Skin of body (tissue), 3 donors: ENCODE measurements at places on chromosomes 5 and 9. TPM values are rescaled to one million over a fixed set of nuclear protein-coding genes. Genes with fewer than 3 reads are reported as not detected.

Gene CHSY3
- total RNA-seq: 9.6 TPM

Gene BTNL8
- total RNA-seq: 0.49 TPM

Gene FGF18
- 5.5 TPM for total RNA-seq

Gene SHROOM1
- total RNA-seq: 1.2 TPM

Gene MACIR
- total RNA-seq: 6.4 TPM

Gene PLK2
- total RNA-seq: 282 TPM

Gene CATSPER3
- total RNA-seq: not detected

Gene PNPLA7
- total RNA-seq: 4.4 TPM

Gene SV2C
- 0.10 TPM for total RNA-seq

Gene ANKDD1B
- total RNA-seq: 1.6 TPM

Gene PDGFRB
- 90.9 TPM for total RNA-seq

Gene RNF208
- 0.20 TPM for total RNA-seq

Gene FAM81B
- total RNA-seq: 0.49 TPM

Gene CSNK1G3
- 72.1 TPM for total RNA-seq

Gene EFNA5
- total RNA-seq: 20.8 TPM

Gene NNT
- total RNA-seq: 81.5 TPM

Gene IL7R
- total RNA-seq: 2.0 TPM

Gene LMBRD2
- total RNA-seq: 11.3 TPM

Gene SNX30
- total RNA-seq: 13.3 TPM

Gene FAM221B
- not detected for total RNA-seq

Gene SLC34A3
- total RNA-seq: not detected

Gene FOXD4L5
- 0.10 TPM for total RNA-seq

Gene PCDHB2
- total RNA-seq: 3.1 TPM

Gene TESK1
- total RNA-seq: 10.5 TPM

Gene MSMP
- not detected for total RNA-seq

Gene FUT7
- 0.39 TPM for total RNA-seq

Gene MARCOL
- total RNA-seq: not detected

Gene TUSC1
- 10.2 TPM for total RNA-seq

Gene PPP1R26
- total RNA-seq: 6.8 TPM

Gene KLHL3
- 6.2 TPM for total RNA-seq

Gene PCDHGB2
- total RNA-seq: 3.3 TPM

Gene LHFPL2
- total RNA-seq: 75.7 TPM

Gene SNAPC4
- total RNA-seq: 5.7 TPM
